Fibroblast of the aortic adventitia (primary cell): ENCODE measurements at places on chromosomes 7 and 10.
A peak's percentile ranks its signal among the peaks of the same experiment; 100 is the strongest.

DNA sequence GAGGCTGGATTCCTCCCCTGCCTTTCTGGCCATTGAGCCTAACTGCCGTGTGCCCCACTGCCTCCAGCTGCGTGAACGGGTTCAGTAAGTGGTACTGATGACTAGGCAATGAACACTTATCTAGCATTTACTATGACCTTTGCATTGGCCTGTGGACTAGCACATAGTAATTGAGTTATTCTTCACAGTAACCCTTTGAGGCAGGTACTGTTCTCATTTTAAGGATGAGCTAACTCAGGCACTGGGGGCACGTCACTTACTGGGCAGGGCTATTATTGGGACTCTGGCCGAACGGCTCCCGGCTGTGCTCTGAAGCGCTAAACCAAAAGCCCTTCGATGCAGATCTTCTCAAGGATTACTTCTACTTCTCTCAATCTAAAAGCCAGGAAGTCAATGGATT, 38.3 kb downstream of the WIPF3 start:
- no peak for DNase-seq

DNA sequence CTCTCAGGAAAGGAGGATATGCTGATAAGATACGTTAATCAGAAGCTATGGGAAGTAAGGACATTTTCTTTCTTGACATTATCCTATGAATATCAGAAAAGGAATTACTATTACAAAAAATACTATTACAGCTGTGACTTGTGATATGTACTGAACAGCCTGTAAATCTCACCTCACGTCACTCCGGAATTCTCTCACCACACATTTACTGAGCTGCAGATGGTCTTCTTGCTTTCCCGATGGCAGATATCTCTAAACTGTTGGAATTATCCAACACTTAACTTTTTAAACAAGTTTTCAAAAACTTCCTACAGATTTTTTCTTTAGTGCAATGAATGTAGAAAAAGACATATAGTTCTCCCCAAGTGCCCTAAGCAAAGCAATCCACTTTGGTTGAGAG, 313.4 kb downstream of the GPR37 start:
- DNase-seq, result no peak

- DNase-seq, result no peak
Measured at GRCh38 chr7:66464059-66464458, 164.6 kb upstream of the KCTD7 start.

- DNase-seq, result no peak
Measured at GRCh38 chr10:78130966-78131710, 97.5 kb downstream of the RPS24 start.

GRCh38 chr10:89206402-89207180, 526 bp downstream of the CH25H start:
- DNase-seq, result peak; percentile 20

- DNase-seq, result no peak
Measured at GRCh38 chr7:22406715-22407114, 49.8 kb upstream of the RAPGEF5 start.

GRCh38 chr10:72796042-72796441, 97.5 kb upstream of the OIT3 start:
- DNase-seq, result peak; percentile 56

GRCh38 chr7:155402941-155403340, 55.0 kb upstream of the EN2 start:
- no peak for DNase-seq

DNA sequence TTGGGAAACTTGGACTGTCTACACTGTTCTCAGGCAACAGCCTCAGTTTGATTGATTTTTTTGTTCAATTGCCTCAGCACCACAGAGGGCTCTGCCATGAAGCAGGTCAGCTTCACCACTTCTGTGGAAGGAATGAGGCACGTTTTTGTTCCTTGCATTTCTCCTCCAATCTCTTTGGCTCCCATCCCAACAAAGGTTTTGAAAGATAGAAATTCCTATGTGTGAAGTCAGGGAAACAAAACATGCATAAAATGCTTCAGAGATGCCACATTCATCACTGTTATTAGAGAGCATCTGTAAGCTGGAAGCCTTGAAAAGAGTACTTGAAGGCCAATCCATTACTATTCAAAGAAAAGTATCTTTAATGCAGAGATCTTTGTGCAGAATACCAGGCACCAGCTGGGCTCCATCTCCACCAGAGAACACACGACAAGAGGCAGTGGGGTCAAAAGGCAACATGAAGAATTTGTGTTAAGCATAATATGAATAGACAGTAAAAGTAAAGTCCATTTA, 249.1 kb upstream of the LYZL1 start:
- DNase-seq, result peak; percentile 97

- no peak for DNase-seq
Measured at GRCh38 chr7:157543791-157544190, 207.0 kb downstream of the DNAJB6 start.

DNA sequence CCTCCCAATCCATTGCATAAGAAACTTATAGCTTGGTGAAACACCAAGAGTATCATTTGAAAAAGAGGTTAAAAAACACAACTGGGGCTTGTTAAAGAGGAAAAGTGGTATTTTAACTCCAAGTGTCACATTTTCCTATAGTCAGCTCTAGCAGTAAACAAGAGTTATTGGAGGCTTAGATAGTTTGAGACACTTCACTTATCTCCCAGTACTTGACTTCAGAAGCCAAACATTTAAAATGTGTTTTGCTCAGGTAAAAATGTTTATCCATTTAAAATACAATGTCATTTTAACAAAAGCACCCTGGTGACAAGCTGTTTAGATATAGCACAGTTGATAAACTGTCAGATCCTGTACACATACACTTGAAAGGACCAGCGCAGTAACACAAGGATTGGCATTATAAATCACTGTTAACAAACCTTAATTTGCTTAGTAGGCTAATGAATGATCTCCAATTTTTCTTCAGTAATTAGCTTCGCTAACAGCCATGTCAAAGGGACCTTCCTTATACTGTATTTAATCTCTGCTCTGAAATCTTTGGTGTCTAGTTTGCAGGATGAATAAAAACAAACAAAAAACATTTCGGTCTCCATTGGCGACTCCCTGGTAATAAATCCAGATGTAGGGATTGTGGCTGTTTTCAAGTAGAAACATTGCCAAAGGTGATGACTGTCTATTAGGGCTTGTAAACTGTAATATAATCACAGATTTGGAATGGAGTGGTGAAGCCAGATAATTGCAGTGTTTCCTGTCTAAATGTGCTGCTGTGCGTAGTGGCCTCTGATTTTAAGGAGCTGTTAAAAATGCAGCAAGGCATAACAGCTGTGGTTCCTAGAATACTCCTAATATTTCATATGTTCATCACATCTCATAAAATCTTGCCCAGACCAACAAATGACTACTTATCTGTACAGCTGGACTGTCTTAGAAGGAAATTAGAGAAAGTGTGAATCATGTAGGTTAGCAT, 545.1 kb downstream of the AUTS2 start:
- DNase-seq, result peak; percentile 5

GRCh38 chr7:98559958-98560357, 57.1 kb upstream of the NPTX2 start:
- no peak for DNase-seq

- DNase-seq, result peak; percentile 79
Measured at GRCh38 chr7:91034459-91035368, 229.5 kb upstream of the FZD1 start.

DNA sequence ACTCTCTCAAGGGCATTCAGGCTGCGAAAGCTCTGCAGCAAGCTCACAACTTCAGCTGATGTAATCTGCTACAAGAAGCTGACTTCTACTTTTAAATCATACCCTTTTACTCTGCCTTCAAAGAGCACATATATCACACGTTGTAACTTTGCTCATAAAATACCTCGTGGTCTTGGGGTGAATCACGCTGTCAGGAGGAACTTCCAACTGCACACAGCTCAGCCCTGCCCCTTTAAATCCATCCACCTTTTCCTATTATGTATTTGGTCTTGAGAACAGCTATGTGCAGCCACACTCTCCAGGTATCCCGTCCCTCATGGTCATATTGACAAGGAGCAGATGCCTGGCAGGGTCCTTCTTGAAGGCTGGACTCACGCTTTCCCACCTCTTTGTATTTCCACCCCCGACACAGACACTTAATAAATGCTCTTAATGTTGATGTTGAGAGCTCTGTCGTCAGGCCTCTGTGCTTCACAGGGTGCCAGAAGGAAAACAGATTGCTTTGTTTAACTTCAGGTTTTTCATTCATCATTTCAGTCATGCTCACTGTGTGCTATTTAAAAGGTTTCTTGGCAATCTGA, 47.6 kb downstream of the ICA1 start:
- DNase-seq, result peak; percentile 50

GRCh38 chr10:86961481-86962091, 3.2 kb downstream of the SNCG start:
- DNase-seq, result no peak

DNA sequence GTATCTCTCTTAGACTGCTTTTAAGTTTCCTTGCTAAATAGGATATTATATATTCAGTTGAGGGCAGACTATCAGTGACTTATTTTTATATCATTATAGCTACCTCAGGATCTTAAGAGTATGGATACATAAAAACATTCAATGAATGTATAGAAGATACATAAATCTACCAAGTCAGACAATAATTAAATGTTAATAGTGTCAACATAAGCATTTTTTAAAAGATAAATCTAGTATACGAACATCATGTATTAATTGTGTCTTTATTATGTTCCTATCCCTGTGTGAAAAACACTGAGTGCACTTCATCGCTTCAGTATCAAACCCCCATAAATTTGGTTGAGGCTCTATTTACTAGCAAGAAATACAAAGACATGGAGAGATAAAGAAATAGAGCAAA, 242.8 kb downstream of the CRPPA start:
- no peak for DNase-seq

DNA sequence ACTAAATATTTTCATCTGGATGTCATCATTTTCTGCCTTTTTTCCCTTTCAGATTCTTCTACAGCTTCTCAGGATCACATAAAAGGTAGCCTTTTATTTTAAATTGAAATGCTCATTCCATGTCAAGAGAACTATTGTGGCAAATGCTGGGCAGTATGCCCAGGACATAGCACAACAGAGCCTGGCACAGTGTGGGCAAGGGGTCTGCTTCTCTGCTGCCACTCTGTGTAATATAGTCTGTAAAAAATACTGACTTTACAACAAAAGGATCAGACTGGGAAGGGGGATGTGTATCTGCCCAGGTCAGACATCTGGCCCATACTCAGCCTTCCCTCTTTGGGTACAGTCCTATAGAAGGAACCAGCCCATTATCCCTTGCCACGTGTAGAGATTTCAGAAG, 62.7 kb downstream of the CUZD1 start:
- no peak for DNase-seq

DNA sequence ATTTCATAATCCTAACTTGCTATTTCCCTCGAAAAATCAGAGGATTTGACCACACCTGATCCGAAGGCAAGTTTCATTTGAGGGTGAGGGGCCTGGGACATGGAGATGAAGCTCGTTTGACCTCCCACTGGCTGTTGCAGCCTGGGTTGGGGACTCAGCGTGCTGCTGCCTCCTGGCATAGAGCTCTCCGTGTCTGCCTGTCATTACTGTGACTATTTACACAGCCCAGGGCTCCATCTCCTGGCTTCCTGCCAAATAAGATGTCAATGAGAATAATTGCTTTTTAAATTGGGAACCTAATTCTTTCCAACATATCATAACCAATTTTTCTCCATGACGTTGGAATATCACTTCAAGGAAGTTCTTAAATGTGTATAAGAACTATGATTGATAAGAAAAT, 139.3 kb upstream of the COBL start:
- no peak for DNase-seq

DNA sequence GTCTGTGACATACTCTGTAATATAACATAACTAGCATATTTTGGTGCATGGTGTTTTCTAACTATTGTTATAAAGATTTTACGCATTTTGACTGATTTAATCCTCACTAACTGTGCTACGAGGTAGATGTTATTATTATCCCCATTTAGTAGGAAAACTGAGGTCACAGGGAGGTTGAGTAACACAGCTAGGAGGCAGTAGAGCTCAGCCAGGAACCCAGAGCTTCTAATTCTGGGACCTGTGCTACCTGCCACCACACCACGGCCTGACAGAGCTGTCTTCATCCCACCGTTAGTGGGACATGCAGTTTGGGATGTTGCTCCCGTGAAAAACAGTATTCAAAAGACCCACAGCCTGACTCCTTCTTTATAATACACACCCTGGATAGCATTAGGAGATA, 962.5 kb downstream of the CNTNAP2 start:
- DNase-seq, result no peak

- DNase-seq, result no peak
Measured at GRCh38 chr7:87689374-87689773, 61.2 kb downstream of the RUNDC3B start.

DNA sequence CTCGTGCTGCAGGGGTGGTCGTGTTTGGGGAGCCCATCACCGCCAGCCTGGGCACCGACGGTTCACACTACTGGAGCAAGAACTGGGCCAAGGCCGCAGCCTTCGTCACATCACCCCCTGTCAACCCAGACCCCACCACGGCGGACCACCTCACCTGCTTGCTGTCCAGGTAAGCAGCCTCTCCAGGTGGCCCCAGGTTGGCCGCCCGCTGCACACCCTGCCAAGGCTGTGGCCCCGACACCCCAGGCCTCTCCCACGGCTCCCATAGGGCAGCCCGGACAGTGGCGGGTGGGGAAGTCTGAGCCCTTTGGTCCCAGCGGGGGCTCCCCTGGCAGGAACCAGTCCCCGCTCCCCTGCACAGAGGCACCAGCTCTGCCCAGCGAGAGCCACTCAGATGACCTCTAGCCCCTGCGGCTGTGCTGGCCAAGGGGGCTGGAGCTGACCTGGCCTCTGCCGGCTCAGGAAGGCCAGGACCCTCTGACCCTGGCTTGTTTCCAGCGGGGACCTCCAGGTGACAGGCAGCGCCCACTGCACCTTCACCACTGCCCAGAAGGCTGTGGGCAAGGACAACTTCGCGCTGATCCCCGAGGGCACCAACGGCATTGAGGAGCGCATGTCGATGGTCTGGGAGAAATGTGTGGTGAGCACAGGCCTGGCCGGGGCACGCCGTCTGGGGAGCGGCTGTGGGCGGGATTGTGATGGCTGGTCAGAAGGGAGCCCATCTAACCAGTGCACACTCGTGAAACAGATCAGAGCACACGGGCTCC, 13.8 kb downstream of the DPYSL4 start:
- no peak for DNase-seq

- DNase-seq, result no peak
Measured at GRCh38 chr10:75776738-75777504, 345.5 kb downstream of the LRMDA start.

GRCh38 chr7:112290065-112290464, 83.6 kb downstream of the ZNF277 start:
- peak; percentile 35 for DNase-seq

- DNase-seq, result no peak
Measured at GRCh38 chr10:116779076-116779687, 36.8 kb upstream of the HSPA12A start.

- DNase-seq, result no peak
Measured at GRCh38 chr10:70355051-70356021, 27.1 kb downstream of the LRRC20 start.

DNA sequence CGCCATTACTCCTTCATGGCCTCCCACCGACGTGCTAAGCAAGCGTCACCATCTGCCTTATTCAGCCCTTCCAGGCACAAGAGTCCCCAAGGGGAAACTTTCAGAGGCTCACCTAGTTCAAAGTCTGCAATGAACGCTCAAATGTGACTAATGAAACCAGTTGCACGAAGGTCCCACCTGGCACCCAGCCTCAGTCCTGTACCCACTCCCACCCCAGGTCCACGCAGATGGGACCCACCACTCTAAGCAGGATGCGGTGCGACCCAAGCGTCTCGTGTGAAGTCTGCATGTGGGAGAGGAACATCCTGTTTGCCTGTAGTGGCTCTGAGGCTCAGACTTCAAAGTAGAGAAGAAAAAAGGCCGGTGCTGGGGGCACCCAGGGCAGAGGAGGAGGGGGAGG, 40.3 kb downstream of the RGS10 start:
- DNase-seq, result no peak
